ENCODE measurements at places on chromosomes 6 and 20.

- peak overlapping the region; percentile 13 for H3K4me3 ChIP-seq
- peak; percentile 65 for DNase-seq
- peaks cover 46% of the 10 kb centered on the region for H3K4me1 ChIP-seq
These were observed 57.5 kb downstream of the RREB1 start for GRCh38 chr6:7165002-7165889.

- H3K36me3 ChIP-seq, result no peaks in the 10 kb centered on the region
- no peaks in the 10 kb centered on the region for H3K27me3 ChIP-seq
- no peak overlapping the region for H3K27ac ChIP-seq
- DNase-seq, result peak; percentile 74
These were observed 49.6 kb upstream of the PHIP start for GRCh38 chr6:79127660-79128059.

DNA sequence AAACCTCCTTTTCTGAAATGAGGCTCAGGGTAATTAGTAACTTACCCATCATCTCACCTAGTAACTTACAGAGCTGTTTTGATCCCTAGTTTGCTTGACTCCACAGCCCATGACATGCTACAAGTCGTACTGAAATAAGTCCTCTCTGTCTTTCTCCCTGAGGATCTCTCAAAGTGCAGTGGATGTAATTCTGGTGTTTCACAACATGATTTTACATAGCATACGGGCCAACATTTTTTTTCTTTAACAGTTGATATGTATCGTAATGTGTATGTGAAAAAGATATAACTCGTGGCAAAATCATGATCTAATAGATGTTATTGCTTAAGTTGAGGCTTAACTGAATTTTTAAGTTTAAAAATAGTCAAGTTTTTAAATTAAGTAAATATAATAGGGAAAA is 45.0 kb downstream of the TSHZ2 start:
- DNase-seq, result no peak
- H3K27me3 ChIP-seq, result no peaks in the 10 kb centered on the region
- H3K4me1 ChIP-seq, result no peaks in the 10 kb centered on the region
- H3K4me3 ChIP-seq, result no peak overlapping the region
- no peak overlapping the region for H3K27ac ChIP-seq

GRCh38 chr6:48985025-48985424 is 478.0 kb downstream of the MMUT start:
- H3K4me1 ChIP-seq, result no peaks in the 10 kb centered on the region
- DNase-seq, result no peak
- no peak overlapping the region for H3K4me3 ChIP-seq
- no peaks in the 10 kb centered on the region for H3K27me3 ChIP-seq
- no peak overlapping the region for H3K27ac ChIP-seq

DNA sequence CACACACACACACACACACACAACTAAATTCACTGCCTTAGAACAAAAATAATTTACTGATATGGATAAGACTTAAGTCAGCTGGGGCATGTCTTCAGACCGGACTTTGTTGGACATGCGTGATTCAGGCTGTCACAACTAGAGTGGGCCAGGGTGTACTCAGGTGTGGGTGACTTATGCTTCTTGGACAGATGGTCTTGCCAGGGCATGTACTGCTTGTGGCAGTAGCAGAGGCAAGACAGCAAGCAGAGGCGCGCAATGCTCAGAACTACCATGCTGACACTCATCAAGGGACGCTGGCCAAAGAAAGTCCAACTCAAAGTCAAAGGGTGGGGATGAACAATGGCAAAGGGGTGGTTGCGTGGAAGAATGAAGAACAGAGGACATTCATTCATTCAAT is 437.5 kb downstream of the CBLN4 start:
- H3K27me3 ChIP-seq, result no peaks in the 10 kb centered on the region
- H3K4me3 ChIP-seq, result no peak overlapping the region
- no peaks in the 10 kb centered on the region for H3K36me3 ChIP-seq
- DNase-seq, result no peak
- H3K27ac ChIP-seq, result no peak overlapping the region

GRCh38 chr6:116012951-116013350 is 47.7 kb downstream of the FRK start:
- peaks cover 3% of the 10 kb centered on the region for H3K4me1 ChIP-seq
- H3K4me3 ChIP-seq, result no peak overlapping the region
- no peaks in the 10 kb centered on the region for H3K36me3 ChIP-seq
- no peaks in the 10 kb centered on the region for H3K27me3 ChIP-seq
- H3K27ac ChIP-seq, result no peak overlapping the region
- DNase-seq, result no peak

- no peaks in the 10 kb centered on the region for H3K36me3 ChIP-seq
- no peaks in the 10 kb centered on the region for H3K27me3 ChIP-seq
- H3K4me1 ChIP-seq, result peaks cover 4% of the 10 kb centered on the region
- no peak for DNase-seq
These were observed 35.2 kb downstream of the SLC22A1 start for GRCh38 chr6:160156842-160157241.

- no peak overlapping the region for H3K4me3 ChIP-seq
- H3K27me3 ChIP-seq, result no peaks in the 10 kb centered on the region
- no peaks in the 10 kb centered on the region for H3K36me3 ChIP-seq
- H3K27ac ChIP-seq, result peak overlapping the region; percentile 40
- no peaks in the 10 kb centered on the region for H3K4me1 ChIP-seq
- no peak for DNase-seq
These were observed 16.5 kb upstream of the NHSL1 start for GRCh38 chr6:138515657-138516248.

DNA sequence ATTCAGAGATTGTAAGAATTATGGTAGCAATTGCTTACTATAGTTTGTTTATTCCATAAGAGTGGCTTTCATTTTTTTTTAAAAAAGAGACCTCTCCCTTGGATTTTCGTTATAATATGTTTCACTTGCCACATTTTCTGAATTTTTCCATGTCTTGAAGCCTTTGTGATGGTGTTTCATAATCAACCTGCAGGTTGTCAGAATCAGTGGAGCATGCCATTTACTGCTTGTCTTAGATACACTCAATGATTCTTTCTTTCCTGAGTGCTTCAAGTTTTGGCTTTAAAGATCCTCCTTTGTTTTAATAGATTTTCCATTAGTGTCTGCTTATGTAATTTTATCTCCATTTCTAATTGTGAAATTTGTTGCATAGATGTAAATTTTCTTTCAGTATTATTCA is 31.2 kb downstream of the KCNQ5 start:
- no peaks in the 10 kb centered on the region for H3K36me3 ChIP-seq
- no peaks in the 10 kb centered on the region for H3K4me1 ChIP-seq
- DNase-seq, result no peak
- H3K27me3 ChIP-seq, result no peaks in the 10 kb centered on the region
- no peak overlapping the region for H3K27ac ChIP-seq

- DNase-seq, result no peak
- no peaks in the 10 kb centered on the region for H3K4me1 ChIP-seq
- H3K36me3 ChIP-seq, result no peaks in the 10 kb centered on the region
These were observed 84.9 kb upstream of the NAA20 start for GRCh38 chr20:19932170-19932667.

DNA sequence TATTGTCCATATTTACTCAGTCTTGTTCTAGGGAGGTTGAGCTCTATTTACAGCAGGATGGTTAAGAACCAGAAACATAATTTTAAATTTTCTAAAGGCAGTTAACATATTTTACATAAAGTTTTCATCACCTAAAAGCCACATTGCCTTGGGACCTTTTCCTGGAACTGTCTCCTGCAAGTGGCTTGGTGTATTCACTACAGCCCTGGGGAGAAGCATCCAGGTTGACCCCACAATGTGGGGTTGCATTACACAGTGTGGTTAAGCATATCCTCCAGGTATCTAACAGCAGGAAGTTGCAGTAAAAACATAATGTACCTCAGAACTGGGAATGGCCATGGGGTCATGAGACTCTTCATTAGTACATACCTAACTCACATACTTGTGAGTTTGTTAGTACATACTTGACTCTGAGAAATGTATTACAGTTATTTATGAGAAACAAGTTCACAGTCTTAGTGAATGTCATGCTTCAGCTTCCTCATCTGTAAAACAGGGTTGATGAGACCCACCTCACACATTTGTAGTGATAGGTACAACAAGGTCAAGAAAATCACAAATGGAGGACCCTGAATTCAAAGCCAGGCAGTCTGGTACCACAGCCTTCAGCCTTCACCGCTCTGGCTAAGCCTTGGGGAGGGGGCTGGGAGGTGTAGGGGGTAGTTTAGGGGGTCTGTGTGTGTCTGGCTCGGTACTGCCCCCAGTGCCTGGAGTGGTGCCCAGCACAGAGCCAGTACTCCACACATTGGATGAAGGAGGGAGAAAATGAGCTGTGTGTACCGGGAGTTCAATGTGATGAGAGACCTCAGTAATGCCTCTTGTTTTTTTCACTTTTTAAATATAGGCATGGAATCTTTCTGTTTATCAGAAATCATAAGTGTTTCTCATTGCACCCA is 52.9 kb downstream of the KAT14 start:
- no peak overlapping the region for H3K4me3 ChIP-seq
- peak; percentile 61 for DNase-seq
- H3K27me3 ChIP-seq, result no peaks in the 10 kb centered on the region

DNA sequence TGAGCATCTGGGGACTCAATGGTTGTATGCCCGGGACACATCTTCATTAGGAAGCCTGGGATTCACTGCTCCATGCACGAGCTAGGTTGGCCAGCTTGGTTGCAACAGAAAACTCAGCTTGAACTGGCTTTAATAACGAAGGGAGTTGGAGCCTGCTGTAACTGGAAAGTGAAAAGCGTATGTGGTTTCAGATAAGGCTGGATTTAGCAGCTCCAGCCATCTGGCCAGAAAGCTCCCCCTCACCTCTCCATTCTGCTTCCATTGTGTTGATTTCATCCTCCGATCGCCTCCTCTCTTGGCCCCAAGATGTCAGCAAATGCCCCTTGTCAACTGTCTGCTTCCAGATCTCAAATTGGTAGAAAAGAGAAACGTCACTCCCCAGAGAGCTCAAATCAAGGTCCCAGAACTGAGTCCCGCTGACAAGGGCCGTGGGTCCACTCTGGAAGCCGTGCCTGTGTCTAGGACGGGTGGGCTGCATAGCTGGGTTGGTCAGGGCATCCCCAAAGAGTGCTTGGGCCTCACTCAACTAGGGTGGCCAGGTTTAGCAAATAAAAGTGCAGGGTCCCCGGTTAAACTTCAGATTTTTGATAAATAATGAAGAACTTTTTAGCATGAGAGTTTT is 117.0 kb upstream of the PMEPA1 start:
- no peaks in the 10 kb centered on the region for H3K27me3 ChIP-seq
- H3K4me1 ChIP-seq, result no peaks in the 10 kb centered on the region
- no peak for DNase-seq

DNA sequence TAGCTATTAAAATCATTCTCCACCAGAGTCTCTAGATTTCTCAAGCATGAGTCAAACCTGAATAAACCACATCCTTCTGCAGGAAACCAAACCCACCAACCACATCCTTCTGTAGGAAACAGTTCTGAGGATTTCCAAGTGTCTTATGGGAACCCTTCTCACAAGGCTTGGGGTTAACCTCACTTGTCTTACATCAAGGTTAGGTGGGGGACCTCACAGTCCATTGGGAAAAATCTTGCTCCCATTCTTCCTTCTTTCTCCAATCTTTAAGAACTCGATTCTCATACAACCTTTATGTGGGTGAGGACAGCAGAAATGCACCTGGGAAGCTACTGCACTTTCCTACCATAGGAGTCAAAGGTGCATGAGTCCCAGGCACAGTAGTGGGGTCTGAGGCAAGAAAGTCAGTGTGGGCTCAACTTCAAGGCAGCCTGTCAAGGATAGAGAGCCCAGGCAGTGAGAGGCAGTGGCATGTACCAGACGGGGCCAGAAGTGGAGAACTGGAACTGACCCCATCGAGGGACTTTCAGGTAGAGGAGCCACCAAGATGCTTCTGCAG is 114.5 kb downstream of the SLC22A3 start:
- no peak overlapping the region for H3K4me3 ChIP-seq
- H3K36me3 ChIP-seq, result no peaks in the 10 kb centered on the region
- no peak for DNase-seq
- H3K27ac ChIP-seq, result no peak overlapping the region
- no peaks in the 10 kb centered on the region for H3K27me3 ChIP-seq

DNA sequence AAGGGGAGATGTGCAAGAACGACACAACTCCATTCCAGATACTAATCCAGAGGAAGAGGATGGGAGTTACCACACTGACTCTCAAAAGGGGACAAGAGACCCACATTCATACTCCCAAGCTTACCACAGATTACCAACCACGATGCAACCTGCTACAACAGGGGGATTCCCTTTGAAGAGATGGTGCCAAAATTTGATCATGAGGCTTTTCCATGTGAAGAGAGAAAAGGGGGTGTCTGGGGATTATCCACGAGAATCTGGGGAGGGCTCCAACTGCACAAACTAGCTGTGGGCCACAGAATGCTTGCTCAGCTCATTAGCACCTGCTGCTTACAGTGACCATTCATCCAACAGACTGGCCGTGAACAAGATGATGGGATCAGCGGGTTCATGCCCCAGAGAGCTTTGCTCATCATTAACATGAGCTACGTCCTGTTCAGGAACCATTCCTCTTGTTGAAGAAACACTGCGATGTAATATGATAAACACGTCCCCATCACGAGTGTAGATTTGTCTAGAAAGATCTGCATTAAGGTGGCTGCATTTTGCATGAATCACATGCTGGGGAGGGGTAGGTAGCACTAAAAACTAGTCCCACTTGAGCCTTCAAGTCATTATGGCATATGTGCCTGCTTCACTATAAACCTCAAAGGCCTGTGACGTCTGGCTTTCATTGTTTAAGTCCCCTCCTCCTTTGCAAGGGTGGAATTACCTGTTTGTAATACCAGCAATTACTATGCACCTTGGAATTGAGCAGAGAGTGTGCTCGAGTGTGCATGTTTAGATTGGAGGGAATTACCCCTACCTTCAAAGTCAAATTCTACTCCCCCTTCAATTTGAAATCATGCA is 4.0 kb downstream of the PLAGL2 start:
- H3K27me3 ChIP-seq, result no peaks in the 10 kb centered on the region
- H3K4me3 ChIP-seq, result peak overlapping the region; percentile 93
- H3K36me3 ChIP-seq, result peaks cover 41% of the 10 kb centered on the region
- peaks cover 7% of the 10 kb centered on the region for H3K4me1 ChIP-seq

- no peaks in the 10 kb centered on the region for H3K4me1 ChIP-seq
- H3K27me3 ChIP-seq, result peaks cover 66% of the 10 kb centered on the region
- H3K27ac ChIP-seq, result no peak overlapping the region
- H3K36me3 ChIP-seq, result no peaks in the 10 kb centered on the region
- no peak overlapping the region for H3K4me3 ChIP-seq
These were observed 41.7 kb downstream of the TXNDC5 start for GRCh38 chr6:7868926-7869325.

DNA sequence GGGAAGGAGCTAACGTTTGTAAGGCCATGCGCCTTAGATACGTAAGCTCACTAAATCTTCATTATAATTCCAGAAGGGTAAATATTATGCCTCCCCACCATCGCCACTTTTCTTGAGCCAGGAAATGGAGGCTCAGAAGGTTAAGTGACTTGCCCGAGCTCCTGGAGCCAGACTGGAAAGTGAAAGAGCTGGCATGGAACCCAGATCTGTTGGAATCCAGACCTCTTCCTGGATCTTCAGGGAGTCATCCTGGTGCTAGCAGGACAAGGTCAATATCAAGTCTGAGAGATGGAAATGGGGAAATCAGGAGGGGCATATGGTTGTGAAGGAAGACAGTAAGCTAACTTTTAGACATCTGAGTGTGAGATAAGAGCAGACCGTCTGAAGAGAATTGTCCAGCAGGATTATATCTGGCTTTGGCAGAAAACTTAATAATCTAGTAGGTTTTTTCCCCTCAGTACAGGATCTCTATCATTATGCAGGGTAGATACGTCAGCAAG is 6.2 kb downstream of the TMEM200A start:
- H3K27me3 ChIP-seq, result peaks cover 10% of the 10 kb centered on the region
- H3K27ac ChIP-seq, result no peak overlapping the region
- no peaks in the 10 kb centered on the region for H3K36me3 ChIP-seq
- H3K4me3 ChIP-seq, result no peak overlapping the region
- DNase-seq, result no peak
